ENCODE measurements at places on chromosomes 13 and 19.

DNA sequence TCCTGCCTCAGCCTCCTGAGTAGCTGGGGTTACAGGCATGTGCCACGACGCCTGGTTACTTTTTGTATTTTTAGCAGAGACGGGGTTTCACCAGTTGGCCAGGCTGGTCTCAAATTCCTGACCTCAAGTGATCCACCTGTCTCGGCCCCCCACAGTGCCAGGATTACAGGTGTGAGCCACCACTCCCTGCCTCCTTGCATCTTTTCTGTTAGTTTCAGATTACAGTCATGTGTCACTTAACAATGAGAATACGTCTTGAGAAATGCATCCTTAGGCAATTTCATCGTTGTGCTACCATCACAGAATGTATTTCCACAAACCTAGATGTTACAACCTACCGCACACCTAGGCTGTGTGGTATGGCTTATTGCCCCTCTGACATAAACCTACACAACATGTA lies 180.4 kb downstream of the TM9SF2 start:
- DNase-seq: no peak

DNA sequence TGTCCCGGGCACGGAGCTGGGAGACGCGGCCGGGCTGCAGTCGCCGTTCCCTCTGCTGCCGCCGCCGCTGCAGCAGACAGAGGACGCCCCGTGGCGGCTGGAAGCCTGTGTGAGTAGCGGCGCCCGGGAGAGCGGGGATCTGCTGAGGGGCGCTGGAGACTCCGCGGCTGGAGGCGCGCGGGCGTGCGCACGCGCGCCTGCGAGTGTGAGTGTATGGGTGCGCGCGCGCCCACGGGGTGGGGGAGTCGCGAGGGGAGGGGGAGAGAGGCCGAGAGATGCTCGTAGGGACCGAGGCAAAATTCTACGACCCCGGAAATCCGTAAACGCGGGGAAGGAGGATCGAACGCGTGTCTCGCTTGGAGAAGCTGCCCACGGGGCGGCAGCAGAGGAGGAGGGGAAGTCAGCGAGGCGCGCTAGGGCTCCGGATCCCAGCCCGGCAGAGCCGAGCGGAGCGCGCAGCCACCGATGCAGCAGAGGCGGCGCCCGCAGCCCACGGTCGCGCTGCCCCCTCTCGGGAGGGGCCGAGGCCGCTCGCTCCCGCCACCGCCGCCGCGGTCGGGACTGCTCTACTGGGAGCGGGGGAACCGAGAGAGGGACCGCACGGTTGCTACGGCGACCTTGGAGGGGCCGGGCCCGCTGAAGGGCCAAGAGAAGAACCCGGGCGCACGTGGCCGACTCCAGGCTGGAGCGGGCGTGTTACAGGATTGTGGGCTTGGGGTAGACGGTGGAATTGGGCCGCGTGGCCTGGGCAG lies at the start of gene ENOX1:
TSS of gene ENOX1 (minus strand) at position 207 of the 752 bp plus-strand sequence.
- no peak for DNase-seq

DNA sequence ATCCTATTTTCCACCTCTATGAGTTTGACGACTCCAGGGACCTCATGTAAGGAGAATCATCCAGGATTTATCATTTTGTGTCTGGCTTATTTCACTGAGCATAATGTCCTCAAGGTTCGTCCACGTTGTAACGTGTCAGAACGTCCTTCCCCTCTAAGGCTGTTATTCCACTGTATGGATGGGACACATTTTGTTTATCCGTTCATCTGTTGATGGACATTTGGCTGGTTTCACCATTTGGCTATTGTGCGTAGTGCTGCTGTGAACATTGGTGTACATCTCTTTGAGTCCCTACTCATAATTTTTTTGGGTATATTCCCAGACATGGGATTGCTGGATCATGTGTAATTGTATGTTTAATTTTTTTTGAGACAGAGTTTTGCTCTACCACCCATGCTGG lies 21.5 kb downstream of the CRTC1 start:
- no peak for DNase-seq

DNA sequence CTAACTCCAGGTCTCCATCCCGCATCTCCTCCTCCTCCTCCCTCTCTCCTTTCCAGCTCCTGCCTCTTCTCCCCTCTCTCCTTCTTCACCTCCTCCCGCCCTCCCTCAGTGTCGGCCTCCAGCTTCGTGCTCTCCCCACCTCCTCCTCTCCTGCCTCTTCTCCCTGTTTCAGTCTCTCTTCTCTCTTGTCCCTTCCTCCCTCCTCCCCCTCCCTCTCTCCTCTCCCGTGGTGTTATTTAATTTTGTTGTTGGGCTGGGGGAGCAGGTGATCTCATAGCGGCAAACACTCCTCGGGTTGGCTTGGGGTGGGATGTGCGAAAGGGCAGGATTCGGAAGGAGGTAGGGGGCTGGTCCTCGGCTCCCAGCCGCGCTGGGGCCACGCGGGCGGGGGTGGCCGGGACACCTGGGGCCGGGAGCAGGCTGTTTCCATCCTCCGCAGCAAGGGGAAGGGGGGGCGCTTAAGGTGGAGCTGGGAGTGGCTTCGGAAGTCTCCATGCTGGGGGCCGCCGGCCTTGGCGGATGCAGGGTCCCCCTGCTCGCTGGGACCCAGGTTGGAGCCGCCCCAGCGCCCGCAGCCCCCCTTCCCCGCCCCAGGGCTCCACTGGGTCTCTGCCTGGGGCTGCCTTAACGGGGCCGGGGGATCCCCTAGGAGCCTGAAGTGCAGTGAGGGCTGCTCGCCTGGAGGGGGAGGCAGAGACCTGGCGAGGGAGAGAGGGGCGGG lies at the start of gene CA11:
TSS of gene CA11 (minus strand) at position 187 of the 721 bp plus-strand sequence. CDS start 555 bp downstream, outside the sequence.
- DNase-seq: no peak

DNA sequence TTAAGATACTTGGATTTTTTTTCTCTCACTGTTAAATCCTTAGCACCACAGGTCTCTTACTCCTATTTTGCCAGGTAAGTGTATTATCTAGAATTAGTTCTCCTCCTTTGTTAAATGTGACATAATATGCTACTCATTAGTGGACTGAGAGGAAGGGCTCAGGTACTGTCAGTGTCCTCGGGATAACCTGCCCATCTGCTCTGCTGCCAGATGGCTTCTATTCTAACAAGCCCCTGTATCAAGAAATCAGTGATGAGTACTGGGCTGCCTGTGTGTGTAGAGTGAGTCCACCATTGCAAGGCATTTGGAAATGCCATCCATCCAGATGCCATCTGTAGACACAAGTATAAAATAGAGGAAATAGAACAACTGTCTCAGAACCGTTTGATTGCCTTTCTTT lies 209.6 kb downstream of the ATP8A2 start:
- DNase-seq: no peak

- DNase-seq: no peak
Observed at GRCh38 chr13:45807520-45808099, 43.9 kb downstream of the SIAH3 start.

DNA sequence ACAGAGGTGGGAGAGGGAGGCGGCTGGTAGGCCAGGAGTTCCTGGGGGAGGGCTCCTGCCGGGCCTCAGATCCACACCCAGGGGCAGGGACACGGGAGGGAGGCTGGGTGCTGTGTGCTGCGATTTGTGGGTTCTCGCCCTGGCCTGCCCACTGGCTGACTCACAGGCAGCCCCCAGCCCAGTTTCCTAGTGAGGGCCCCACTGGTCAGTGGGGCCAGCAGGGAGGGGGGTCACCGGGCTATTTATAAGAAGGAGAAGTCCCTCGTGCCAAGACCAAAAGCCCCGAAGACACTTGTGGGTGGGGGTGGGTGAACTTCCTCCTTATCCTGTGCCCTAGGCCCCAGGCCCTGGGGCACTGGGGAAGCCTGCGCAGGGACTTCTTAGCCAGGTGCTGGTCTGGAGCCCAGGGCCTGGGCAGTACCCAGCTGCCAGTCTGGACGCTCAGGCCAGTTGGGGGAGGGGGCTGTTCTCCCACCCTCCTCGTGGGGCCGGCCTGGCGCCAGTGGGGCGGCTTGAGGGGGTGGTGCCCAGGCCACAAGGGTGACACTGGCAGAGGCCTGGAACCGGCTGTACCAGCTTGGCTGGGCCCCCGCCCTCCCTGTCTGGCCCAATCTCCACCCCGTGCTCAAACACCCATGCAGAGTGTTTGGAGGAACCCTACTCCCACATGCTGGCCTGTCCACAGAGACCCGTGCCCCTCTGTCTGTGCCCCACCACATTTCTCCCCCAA lies 5.0 kb upstream of the JUNB start:
- DNase-seq: peak; percentile 50

DNA sequence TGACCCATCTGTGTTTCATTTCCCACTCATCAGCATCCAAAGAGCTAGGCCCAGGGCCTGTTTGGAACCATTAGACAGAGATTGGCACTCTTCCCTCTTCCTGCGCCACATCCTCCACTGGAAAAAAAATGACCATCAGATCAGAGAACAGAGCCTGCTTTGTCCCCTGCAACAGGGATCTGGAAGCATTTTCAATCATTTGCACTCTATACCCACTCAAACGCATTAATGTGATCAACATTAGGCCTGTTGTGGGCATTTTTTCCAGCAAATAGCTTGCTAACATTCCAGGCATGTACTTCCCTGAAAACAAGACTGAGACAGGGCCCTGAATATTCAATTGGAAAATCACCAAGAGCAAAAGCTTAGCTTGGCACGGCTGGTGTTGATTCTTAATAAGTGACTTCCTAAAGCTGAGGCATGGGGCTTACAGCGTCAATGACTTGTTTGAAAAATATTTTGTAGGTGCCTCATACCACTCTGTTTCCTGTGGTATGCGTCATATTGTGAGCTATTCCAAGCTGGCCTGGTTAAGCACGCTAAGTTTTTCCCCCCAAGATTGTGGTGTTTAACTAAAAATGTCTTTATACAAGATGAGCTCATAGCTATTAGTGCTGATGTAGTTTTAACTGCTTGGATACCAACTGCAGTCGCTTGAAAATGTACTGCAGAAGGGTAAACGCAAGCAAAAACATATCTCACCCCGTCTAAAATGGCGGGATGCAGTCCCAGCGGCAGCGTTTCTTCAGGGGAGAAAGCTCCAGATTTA lies 404.4 kb downstream of the SPRY2 start:
- DNase-seq: no peak

GRCh38 chr13:72127031-72127430 lies 260.0 kb upstream of the DACH1 start:
- DNase-seq: no peak

GRCh38 chr13:112714376-112715174 lies 24.7 kb downstream of the ATP11A start:
- no peak for DNase-seq

DNA sequence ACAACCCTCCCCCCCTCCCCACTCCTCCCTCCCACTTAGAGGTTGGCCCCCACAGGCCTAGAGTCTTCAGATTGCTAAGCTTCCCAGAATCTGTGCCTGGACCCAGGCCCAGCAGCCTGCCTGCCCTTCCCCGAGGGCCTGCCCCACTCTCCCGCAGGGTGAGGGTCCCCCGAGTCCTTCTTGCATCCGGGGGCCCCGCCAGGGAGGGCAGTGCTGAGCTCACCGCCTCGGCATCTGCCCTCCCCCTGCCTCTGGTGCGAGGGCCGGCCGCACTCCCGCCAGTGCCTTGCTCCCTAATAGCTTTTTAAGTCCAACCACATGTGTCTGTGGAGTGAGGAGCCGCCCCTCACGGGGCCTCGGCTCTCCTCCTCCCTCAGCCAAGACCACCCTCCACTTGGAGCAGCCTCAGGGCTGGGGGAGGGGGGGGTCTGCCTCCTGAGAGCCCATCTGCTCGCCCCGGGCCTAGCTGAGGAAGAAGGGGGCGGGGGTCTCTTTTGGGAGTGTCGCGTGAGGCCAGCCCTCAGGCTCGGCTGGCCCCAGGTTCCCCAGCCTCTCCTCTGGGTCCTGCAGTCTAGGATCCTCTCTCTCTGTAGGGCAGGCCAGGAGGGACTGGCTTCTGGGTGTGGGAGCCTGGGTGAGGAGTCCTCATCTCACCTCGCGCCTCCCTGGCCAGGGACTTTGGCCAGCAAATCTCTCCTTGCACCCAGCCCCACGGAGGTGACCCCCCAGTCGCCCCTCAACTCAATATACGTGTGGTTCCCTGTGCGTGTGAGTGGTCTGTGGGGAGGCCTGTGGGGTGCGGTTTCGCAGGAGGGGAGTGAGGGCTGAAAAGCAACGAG lies 47.2 kb downstream of the LYL1 start:
- DNase-seq: no peak

DNA sequence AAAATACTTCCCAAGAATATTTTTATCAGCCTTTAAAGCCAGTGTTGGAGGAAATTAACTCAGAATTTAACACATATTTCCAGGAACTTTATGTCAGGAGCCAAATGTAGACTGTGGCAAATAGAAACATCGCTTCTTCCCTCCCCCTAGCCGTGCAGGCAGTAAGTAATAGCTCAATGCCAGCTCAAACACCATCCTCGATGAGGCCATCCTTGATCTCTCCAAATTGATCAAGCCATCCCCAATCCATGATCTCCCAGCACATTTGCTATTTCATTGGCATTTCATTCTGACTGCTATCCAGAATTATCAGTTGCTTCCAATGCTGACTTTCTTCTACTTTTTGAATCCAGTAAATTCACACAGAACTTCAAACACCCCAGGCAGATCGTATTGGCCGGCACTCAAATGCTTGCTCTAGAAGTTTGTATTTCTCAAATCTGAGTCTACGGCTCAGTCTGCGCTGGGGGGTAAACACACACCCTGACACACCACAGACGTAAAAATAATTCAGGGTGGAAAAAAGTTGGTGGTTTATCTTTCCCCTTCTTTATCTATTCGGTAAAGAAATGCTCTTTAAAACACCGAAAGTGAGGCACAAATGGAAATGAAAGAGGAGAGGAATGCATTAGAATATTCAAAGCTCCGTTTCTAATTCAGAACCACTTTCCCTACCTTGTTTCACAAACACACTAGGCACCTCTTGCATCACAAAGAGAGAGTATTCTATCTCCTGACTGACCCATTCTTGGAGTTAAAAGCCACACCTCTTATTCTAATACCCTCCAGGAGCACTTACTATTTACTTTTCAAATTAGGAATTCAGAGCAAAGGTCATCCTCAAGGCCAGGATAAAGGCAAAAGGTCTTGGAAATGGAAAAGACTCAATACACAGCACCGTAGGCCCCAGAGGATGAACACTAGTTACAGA lies 991 bp downstream of the OBI1 start:
- no peak for DNase-seq

DNA sequence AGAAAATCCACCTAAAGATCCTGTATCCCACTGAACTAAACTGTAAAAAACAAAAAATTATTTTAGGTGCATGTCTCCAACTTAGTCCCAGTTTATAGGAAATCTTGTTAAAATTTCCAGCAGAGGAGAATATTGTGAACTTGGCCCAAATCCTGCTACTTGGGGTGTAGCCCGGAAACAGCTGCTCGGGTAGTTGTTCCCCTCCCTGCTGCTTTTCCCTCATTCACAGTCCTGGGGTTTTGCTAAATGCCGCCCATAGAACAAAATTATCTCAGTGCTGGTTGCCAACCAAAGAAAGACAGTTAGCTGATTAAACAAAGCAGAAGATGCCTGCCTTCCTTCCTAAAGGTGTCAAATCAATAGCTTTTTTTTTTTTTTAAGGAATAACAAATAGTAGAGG lies 330.5 kb upstream of the KLF12 start:
- no peak for DNase-seq

DNA sequence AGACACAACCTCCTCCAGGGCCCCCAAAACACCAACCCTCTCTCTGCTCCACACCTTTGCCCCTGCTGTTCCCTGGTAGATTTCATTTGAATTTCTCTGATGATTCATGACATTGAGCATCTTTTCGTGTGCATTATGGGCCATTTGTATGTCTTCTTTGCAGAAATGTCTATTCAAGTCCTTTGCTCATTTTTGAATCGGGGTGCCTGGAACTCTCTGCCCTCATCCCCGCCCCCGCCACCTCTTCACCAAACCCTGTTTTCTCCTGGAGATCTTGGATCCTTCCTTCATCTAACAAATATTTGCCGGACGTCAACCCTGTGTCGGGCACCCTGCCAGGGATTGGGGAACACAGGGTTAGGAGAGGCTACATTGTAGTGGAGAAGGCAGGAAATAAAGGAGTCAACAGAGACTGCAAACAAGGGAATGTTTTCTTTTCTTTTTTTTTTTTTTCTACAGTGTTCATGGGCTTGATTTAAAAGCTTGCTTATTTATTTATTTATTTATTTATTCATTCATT lies 25.5 kb upstream of the SLC1A5 start:
- no peak for DNase-seq

Data from esophagus squamous epithelium (tissue), 5 donors.